Activated CD4-positive, alpha-beta T cell treated with anti-CD3 and anti-CD28 coated beads for 4 hours (primary cell): ENCODE measurements at places on chromosomes 3 and 15.

- peak; percentile 17 for DNase-seq
Measured at GRCh38 chr3:36944012-36944640, 728 bp downstream of the TRANK1 start.

DNA sequence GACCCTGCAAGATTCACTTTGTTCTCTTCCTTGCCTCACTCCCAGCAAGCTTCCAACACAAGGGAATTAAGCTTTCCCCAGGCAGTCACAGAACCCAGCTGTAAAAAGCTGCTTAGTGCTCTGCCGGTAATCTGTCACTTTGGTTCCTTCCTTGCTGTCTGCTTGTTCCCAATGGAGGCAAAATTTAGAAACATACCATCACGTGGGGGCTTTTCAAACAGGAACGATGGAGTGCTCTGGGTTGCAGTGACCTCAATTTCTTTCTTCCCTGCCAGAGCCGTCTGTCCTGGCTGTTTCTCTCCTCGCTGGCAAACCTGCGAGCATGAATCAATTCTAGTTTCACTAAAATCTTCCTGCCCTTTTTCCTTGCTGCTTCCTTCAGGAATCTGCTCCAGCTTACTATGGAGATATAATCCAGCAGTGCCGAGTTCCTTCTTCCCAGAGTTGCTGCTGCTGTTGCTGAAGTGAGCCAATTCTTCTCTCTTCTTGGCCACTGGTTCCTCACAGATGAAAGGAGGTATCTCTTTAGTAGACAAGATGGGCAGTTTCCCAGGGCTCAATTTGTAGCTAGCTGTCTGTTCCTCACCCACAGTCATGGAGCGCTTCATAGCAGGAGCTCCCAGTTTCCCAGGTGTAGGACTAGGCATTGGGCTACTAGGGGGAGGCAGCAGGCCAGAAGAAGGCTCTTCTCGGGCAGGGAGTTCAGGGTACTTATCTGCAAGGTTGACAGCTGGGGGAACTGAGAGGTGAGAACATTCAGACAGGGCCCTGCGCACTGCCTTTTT lies 88.1 kb downstream of the DHX30 start:
- DNase-seq = no peak

DNA sequence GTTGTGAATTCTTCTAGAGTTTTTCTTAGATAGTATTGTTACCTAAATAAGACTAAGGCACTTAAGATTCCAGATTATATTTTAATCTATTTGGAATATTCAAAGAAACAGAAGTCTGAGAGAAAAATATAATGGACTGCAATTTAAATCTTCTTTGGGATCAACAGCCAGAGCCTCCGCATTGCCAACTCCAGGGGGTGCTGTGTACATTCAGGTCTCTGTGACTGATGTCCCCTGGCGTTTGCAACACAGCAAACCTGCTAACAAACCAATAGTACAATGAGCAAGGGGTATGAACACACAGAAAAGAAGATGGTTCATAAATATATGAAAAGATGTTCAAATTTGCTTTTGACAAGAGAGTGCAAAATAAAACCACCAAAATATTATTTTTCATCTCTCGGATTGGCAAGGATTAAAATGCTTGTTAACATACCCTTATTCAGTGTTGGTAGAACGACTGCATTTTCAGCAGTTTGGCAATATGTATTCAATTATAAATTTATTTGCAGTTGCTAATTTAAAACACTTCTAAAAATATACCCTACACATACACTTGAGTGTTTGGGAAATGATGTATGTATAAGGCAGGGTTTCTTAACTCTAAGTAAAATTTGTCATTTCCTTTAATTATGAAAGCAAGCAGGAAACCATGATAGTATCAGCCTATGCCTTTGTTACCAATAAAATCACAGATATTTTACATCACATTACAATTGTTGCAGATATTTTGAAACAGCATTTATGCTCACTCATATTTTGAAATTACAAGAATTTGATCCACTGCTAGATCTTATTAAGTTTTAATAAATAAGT lies 16.1 kb upstream of the TM4SF1 start:
- no peak for DNase-seq

DNA sequence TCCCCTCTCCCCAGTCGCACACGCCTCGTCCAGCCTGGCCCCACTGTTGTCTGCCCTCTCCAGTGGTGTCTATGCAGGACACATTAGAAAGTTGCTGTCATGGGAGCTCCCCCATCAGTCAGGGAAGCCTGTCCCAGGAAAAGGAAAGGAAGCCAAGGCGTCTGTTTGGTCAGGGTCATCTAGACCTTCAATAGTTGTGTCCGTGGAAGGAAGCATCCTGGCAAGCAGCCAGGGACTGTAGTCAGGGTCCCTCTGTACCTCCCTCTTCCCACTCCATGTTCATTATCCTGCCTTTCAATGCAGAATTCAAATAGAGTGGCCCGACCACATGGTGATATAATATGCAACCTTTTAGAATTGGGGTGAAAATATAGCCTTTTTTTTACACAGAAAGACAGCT lies 60.7 kb upstream of the RAB6B start:
- DNase-seq = no peak

DNA sequence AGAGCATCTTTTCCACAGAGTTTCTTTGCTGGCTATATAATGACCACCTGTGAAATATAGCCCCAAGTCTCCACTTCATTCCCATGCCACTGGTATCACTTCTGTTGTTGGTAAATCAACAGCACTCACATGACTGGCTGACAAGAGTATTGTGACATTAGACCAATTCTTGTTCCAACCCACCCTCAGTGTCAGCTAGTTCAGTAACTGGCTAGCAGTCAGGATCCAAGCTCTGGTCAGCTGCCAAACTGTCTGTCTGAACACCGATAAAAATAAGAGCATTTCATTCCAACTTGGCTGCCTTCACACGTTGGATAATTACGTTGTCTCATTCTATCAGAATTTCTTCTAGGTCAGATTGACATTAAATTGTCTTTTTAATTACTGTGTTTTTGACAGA lies 166.5 kb downstream of the USP13 start:
- no peak for DNase-seq
